ENCODE measurements at places on chromosomes 1 and 21.

DNA sequence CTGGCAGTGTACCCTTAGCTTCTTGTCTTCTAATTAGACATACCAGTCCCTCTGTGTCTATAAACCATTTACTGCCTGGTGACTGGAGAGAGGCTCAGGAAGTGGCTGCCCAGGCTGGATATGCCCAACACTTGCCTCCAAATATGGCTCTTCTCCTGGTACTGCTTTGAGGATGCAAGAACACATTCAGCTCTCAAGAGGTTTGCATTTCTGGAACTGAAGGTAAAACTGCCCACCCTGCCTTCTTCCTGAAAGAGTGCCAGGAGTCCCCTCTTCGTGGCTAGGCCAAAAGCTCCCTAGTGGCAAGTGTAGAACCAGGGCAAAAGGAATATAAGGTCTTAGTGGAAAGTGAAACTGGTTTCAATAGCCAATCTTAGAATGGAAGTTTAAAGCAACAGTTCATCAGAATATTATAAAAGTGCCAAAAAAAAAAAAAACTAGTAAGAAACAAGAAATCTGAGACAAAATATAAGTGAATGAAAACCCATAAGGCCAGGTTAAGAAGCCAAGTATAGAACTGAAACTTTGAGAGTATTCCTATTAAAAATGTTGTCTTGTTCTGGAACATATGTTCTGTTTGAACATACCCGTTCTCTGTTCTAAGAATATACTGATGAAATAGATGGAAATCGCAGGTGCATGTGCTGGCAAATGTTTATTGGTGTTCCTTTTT, 77.2 kb upstream of the CTTNBP2NL start:
- no peak for DNase-seq

GRCh38 chr21:28932717-28933116, 60.0 kb downstream of the LTN1 start:
- DNase-seq = no peak

DNA sequence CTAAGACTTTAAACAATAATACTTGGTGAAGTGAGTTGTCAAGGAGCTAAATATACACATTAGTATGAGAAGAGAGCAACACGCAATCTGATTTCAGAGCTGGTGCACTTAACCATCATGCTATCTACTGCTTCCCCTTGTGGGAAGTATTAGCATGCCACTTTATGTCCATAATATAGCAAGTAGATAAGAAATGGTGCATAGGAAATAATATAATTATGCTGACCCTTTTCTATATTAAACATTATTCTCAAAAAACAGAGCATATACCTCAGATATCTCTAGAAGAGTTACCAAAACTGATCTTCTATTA, 63.4 kb downstream of the MAGI3 start:
- no peak for DNase-seq

GRCh38 chr1:107787299-107787698, 177.7 kb downstream of the VAV3 start:
- DNase-seq = no peak

- no peak for DNase-seq
Observed at GRCh38 chr1:222171005-222171404, 376.9 kb downstream of the HHIPL2 start.

- no peak for DNase-seq
Observed at GRCh38 chr1:244322791-244323521, 128.8 kb downstream of the ADSS2 start.

DNA sequence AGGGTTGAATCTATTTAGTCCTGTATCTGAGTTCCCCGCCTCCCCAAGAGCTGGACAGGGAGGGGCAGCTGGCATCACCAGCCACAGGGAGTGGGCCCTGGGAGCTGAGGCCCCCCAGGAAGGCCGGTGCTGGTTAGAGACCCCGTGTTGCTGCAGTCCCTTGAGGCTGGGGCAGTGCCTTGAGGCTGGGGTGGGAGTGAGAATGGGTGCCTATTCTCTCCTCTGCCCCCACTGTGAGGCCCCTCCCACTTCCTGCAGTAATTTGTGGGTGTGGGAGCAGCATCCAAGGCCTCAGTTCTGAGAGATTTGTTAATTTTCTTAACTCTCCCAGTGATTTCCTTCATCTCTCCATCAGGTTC, 2.5 kb upstream of the TRAPPC3 start:
- DNase-seq = no peak

DNA sequence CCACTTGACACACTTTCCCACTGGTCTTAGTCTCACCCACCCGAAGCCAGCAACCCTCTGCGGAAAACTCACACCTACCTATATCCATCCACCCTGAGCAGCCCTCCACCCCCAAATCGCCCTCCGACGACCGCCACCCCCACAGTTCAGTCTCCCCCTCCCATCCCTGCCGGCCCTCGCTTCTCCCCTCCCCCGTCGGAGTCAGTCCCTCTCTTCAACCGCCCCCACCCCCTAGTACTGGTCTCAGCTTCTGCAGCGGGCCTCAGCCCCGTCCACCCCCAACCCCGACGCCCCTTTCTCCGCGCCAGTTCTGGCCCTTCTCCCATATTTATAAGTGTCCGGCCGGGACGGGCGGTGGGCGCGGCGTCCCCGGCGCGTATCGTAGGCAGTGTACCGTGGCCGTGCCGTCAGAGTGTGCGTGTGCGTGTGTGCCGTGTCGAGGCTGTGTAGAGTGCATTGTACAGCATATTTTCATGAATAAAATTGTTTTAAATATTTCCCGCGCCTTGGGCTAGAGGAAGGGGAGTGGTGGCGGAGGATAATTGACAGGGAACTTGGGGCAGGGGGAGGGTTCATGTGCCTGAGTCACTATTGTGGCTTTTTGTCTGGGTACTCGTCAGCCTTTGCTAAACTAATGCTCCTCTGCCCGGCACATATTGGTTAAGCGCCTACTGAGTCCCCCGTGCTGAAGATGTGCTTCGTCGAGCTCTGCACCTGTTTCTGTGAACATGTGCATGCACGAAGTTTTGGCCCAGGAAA, 22.0 kb downstream of the FOXO6 start:
- DNase-seq = no peak

- DNase-seq = no peak
Observed at GRCh38 chr21:29658934-29659203, 280.9 kb downstream of the GRIK1 start.

DNA sequence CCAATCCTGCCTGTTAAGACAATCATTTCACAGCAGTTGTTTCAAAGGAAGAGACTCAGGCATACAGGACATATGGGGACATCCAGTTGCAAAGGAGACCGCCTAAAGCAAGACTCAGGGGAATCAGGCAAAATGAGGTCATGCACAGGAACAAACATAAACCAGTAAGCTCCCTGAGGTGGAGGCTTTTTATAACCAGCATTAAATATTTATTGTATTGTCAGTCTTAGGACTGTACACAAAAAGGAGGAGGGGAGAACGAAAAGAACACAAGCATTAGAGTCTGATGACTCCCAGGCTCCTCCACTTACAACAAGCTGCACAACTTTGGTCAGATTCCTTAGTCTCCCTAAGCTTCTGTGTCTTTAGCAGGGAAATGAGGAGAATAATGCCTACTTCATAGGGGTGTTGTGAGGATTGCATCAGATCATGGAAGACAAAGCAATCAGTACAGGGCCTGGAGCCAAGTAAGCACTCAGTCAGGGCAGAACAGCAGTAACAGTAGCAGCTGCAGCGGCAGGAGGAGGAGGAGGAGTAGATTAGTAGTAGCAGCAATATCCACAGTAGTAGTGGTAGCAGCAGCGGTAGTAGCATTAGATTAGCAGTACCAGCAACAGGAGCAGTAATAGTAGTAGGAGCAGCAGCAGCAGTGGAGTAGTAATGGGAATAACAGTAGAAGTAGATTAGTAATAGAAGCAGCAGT, 54.2 kb upstream of the SPATA6 start:
- DNase-seq = no peak

- no peak for DNase-seq
Observed at GRCh38 chr21:37237764-37238163, 29.4 kb downstream of the VPS26C start.

DNA sequence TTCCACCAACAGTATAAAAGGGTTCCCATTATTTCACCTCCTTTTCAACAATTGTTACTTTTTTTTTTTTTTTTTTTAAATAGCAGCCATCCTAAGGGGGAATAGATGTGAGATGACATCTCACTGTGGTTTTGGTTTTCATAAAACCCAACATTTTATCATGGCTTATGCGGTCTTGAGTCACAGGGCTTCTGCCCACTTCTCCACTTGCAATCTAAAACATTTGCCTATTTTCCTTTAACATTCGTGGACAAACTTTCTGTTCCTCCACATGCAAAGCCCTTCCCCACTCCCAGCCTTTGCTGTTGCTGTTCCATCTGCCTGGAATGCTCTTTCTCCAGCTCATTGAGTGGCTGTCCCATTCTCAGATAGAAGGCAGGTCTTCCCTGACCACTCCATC, 239.7 kb upstream of the KCNK2 start:
- no peak for DNase-seq

DNA sequence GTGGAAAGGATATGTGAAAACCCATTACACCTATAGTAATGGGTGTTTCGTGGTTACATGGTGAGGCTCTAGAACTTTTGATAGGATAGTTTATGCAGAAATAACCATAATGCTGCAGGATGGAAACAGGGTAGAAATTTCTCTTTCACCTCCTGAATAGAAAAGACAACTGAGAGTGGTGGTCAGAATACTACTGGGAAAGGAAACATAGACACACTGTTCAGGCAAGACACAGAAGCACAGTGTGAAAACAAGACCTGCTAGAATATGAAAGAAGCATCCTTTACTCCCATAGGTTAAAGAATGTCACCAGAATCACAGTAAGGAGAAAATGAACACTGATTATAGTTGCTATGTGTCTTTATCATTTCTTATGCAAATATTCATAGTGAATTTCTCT, 496.6 kb downstream of the DPYD start:
- DNase-seq = no peak

GRCh38 chr1:226455843-226456242, 48.0 kb upstream of the PARP1 start:
- no peak for DNase-seq

DNA sequence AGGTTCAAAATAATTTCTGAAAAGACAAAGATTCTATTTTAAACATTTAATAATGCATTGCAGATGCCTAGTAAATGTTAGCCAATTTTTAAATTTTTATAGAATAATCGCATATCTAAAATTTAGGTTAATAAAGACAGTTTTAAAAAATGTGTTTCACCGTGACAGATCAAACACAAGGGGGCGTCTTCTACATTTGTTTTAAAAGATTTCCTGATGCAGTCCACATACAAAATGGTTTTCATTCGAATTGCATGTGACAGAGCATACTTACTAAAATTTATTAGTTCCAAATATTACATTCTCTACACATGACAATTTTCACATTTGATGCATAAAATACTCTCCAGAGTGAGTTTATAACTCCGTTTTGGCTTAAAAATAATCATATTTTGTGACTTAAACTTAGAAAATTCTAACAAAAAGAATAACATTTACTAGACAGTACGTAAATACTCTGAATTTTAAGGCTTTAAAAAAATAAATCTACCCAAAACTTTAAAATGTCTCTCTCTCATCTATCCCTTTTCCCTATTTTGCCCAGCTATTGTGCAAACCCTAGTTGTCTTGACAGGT, 75.5 kb downstream of the ADAMTS1 start:
- no peak for DNase-seq

GRCh38 chr1:32485554-32486255, 20.8 kb downstream of the ZBTB8B start:
- DNase-seq = no peak

- no peak for DNase-seq
Observed at GRCh38 chr1:11620405-11620804, 33.8 kb downstream of the FBXO2 start.

- DNase-seq = no peak
Observed at GRCh38 chr1:94817712-94818111, 2.4 kb upstream of the SLC44A3 start.

GRCh38 chr1:219416598-219417238, 196.2 kb downstream of the ZC3H11B start:
- DNase-seq = no peak

DNA sequence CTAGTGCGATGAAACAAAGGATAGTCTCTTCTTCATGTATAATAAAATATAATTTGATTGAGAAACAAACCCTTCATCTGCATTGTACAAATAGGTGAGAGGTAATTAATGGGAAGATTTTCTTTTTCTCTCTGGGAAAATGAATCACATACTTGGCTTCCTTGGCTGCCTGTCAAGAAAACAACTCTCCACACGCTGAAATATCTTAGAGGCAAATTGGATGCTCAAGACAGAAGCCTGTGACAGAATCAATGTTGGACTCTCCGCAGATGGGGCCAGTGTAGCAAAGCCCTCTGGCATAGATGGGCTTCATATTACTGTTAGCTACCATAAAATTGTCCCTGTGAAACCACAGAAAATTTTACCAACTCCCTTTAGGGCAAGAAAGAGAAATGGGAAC, 186.6 kb downstream of the GRIK1 start:
- DNase-seq = no peak

DNA sequence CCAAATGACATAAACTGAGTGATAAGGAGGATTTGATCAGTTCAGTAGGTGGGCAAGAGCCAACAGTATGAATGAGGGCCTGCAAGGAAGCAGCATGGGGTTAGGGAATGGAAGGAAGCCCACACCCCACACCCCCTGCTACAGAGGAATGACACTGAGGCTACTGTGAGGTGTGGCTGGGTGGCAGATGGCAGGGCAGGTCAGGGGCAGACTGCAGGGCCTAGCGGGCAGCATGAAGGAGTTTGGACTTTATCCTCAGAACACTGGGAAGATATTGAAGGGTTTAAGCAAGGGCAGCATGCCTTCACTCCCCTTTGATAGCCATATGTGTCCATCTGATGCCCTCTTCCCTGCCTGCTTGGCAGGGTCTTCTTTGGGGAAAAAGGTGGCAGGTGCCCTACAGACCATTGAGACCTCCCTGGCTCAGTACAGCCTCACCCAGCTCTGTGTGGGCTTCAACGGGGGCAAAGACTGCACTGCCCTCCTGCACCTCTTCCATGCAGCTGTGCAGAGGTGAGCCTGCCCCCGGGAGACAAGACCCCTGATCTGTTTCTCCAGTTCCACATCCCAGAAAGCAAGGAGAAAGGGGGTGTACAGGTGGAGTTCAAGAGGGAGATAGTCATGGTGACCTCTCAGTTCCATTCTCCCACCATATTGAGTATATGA, 4.1 kb upstream of the LENEP start:
- DNase-seq = no peak

GRCh38 chr1:98073106-98073505, 152.3 kb upstream of the DPYD start:
- DNase-seq = no peak

DNA sequence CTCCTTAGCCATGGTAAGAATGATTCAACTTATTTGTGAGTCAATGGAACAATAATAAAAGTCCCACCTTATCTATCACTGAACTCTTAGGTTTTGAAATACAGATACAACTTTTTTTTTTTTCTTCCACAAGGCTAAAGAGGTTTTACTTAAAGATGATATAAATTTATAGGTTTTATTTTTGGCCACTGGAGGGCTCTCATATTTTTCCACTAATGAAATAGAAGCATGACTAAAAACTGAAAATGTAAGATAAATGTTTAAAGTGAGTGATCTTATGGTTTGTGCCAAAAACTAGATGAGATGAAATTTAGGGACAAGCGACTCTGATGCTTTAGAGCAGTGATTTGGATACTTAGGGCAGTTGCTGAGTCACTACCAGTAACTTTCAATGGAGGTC, 499.0 kb downstream of the NUF2 start:
- no peak for DNase-seq

GRCh38 chr1:156096640-156097391, 14.6 kb upstream of the MEX3A start:
- peak; percentile 92 for DNase-seq

GRCh38 chr1:54053745-54054437, 483 bp downstream of the TCEANC2 start:
- DNase-seq = no peak
